NCI-H460 (cell line): ENCODE measurements at places on chromosomes 4 and X.

- DNase-seq: no peak
These were observed 120.9 kb downstream of the CHIC2 start for GRCh38 chr4:53943345-53944085.

DNA sequence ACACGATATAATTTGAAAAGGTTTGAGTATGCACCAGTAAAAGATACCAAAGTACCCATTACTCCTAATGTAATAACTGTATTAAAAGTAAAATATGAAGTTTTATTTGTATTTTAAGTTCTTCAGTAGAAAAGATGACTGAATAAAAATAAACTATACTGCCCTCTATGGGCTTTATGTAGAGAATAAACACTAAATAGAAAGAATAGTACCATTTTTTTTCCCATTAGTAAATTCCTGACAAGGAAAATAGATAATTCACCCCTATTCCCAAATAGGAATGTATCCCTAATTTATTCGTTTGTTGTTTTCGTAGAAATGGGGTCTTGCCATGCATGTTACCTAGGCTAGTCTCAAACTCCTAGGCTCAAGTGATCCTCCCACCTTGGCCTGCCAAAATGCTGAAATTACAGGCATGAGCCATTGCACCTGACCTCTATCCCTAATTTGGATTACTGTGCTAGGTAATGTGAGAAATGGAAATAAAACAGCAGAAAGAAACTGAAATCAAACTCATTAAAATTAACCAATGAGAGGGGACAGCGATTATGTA is 73.6 kb upstream of the COX18 start:
- no peak for DNase-seq

- no peak for DNase-seq
These were observed 1.5 kb upstream of the CTAG2 start for GRCh38 chrX:154654925-154655324.

- peak; percentile 73 for DNase-seq
These were observed 143.6 kb downstream of the TMEM164 start for GRCh38 chrX:110146521-110146920.

GRCh38 chr4:28479666-28480065 is 1619.0 kb downstream of the STIM2 start:
- no peak for DNase-seq

GRCh38 chr4:120331486-120332370 is 265.1 kb upstream of the MAD2L1 start:
- DNase-seq: no peak

DNA sequence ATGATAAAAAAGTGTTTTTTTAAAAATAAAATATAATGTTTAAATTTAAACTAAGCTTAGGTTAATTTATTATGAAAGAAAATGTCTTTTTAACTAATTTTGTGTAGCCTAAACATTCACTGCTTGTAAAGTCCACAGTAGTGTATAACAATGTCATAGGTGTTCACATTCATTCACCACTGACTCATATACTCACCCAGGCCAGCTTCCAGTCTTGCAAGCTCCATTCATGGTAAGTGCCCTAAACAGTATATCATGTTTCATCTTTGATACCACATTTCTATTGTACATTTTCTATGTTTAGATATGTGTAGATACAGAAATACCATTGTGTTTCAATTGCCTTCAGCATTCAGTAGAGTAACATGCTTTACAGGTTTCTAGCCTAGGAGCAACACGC is 530.3 kb downstream of the EPHA5 start:
- DNase-seq: no peak

DNA sequence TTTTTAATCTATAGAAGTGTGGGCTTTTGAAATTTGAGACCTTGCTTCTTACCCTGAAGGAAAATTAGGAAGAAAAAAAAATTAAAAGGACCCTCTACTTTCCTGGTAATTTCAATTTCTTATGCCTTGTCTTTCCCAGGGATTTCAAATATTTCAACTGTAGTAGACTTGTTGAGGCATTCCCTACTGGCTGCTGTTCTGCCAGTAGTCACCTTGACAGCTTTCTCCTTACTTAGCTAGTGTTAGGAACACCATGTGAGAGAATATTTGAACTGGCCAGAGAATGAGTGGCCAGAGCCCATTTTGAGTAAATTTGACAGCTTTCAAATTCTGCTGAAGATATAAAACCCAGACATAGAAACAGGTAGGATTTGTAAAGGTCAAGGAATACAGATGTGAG is 24.0 kb upstream of the GBA3 start:
- no peak for DNase-seq

GRCh38 chrX:134716620-134717012 is 58.3 kb upstream of the PLAC1 start:
- no peak for DNase-seq

GRCh38 chr4:108662629-108663028 is 12.2 kb downstream of the OSTC start:
- DNase-seq: no peak

DNA sequence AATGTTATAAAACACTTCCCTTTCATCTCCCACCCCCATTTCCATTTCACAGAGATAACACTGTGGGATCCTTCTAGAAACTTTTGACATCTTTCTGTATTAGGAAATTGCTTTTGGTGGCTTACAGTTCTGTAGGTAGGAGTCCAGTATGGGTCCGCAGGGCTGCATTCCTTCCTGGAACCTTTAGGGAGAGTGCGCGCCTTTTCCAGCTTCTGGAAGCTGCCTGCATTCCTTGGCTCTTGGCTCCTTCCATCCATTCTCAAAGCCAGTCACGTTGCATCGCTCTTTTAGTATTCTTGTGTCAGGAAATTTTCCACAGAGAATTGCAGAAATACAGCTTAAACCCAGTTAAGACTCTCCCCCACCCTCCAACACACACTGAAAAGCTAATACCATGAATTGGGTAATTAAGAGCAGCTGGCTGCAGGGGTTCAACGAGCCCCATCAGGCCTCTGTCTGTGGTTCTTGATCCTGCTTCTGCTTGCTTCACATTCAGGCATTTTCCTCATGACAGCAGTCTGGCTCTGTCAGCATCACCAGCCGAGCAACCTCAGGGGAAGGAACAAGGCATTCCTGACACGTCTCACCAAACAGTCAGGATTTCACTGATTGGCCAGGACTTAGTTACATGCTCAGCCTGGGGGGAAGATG is 48.8 kb downstream of the SEPTIN11 start:
- DNase-seq: no peak

- DNase-seq: no peak
These were observed 12.8 kb upstream of the TMSB4X start for GRCh38 chrX:12962041-12962504.

DNA sequence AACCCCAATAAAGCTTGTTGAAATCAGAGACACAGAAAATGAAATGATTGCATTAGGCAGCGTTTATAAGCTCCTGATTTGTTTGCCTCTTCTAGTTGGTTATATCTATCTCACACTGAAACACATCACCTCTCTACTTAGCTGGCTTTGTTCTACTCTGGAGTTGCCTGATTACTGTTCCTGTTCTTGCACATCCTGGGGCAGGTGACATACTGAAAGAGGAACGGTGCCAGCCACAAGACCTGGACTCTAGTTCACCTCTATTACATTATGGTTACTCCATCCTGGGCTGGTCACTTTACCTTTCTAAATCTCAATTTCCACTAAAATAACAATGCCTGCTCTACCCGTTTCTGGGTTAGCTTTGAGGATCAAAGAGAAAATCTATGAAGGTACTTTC is 47.9 kb downstream of the TRIM2 start:
- no peak for DNase-seq

DNA sequence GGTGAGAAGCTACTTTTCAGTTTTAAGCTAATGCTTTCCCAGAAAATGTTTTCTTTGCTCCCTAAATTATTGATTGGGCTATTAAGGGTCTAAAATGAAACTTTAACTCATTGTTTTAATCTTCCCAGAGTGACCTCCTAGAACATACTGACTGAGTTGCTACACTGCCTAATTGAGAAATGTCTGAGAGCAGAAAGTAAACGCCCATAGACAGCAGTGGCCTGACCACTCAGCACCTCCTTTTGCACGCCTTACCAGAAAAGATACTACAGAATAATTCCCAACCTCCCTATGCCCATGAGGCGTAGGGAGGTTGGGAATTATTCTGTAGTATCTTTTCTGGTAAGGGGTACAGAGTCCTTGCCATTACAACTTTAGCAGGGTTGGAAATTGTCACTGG is 381.8 kb upstream of the LCORL start:
- no peak for DNase-seq

GRCh38 chr4:79820427-79820826 is 252.6 kb downstream of the ANTXR2 start:
- DNase-seq: no peak

DNA sequence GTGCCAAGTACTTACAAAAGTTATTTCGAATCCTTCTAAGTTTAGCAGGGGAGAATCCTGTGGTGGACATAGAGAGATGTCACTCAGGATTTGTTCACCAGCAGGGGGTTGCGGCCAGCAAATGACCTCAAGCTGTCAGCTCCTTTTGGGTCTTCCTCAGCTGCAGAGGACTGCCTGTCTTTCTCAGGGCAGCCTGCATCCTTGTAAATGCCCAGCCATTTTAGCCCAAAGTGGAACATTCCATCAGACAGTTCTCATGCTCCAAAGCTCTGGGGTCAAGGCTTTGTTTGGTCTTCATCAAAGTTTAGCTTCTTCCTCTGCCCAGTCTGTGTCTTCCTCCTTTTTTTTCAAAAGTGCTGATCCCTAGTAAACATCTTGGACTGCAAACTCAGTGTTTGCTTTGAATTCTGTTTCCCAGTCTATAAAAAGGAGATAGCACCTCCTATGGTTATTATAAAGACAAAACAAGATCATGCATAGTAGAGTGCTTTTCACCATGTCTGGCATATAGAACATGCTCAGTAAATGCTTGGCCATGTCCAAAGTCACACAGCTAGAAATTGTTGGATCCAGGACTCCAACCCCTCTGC is 156.4 kb upstream of the GATB start:
- DNase-seq: no peak

- no peak for DNase-seq
These were observed 32.4 kb upstream of the CCNG2 start for GRCh38 chr4:77124576-77124975.

GRCh38 chrX:9902656-9903055 is 64.5 kb upstream of the CLDN34 start:
- no peak for DNase-seq

GRCh38 chr4:84967243-84967690 is 777 bp upstream of the WDFY3 start:
- no peak for DNase-seq

DNA sequence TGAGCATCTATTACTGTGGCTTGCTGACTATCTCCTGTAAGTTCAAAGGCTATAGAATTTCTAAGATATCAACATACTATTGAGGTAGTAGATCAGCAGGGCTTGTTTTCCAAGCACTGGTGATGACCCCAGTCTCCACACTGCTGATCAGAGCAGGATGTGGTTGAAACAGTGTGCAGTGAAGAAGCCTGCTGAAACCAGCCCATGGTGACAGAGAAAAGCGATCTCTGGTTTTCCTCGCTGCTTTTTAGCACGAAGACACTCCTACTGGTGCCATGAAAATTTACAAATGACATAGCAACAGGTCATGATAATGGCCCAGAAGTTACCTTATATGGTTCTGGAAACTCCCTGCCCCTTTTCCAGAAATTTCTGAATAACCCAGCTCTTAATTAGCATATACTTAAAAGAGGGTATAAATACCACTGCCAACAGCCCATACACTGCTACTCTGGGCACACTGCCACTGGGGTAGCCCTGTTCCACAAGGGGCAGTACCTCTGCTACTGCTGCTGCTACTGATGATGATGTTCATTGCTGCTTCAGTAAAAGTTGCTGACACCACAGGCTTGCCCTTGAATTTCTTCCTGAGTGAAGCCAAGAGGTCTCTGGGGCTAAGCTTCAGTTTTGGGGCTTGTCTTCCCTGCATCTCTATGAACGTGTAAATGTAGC is 1689.5 kb upstream of the PCDH10 start:
- no peak for DNase-seq

GRCh38 chr4:156901871-156902270 is 69.7 kb downstream of the PDGFC start:
- no peak for DNase-seq

DNA sequence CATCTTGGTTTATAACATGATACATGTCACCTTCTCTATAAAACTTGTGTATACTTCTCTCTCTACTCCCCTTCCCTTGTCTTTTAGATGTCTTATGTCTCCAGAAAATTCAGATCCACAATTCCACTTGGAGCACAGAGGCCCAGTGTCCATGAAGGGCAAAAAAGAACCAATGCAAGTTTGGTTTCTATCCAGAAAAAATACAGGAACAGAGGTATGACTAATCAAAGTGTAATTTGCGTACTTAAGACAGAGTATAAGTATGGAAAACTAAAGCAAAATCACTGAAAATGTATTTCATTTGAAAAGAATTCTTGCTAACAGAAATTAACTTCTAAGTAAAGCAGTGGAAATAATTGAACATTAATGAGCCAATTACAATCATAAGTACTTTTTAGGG is 46.2 kb downstream of the GUCY1B1 start:
- no peak for DNase-seq

- no peak for DNase-seq
These were observed 8.1 kb upstream of the HSD17B10 start for GRCh38 chrX:53442322-53442631.

DNA sequence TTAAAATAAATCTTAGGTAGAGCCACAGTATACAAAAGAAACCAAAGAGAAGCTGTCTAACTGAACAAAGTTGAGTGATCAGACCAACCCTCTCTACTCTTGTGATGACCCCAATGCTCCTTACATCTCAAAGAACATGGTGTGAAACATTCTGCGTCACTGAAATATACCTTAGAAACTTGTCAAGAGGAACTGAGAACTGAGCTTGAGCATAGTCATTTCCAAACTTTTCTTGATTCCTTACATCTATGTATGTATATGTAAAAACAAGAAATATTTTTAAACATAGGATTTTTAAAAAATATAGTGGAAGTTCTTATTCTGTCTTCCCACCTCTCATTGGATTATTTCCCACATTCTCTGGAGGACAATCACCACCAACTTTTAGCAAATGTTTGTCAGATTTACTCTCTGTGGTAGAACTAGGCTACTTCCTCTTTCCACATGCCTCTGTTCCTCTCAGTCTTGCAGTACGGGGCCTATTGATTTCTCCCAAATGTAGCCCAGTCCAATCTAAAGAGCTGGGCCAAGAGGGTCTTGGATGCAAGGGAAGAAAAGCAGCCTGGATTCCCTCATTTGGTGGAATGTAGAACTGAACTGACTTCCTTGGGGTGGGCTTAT is 98.2 kb upstream of the HHIP start:
- no peak for DNase-seq

DNA sequence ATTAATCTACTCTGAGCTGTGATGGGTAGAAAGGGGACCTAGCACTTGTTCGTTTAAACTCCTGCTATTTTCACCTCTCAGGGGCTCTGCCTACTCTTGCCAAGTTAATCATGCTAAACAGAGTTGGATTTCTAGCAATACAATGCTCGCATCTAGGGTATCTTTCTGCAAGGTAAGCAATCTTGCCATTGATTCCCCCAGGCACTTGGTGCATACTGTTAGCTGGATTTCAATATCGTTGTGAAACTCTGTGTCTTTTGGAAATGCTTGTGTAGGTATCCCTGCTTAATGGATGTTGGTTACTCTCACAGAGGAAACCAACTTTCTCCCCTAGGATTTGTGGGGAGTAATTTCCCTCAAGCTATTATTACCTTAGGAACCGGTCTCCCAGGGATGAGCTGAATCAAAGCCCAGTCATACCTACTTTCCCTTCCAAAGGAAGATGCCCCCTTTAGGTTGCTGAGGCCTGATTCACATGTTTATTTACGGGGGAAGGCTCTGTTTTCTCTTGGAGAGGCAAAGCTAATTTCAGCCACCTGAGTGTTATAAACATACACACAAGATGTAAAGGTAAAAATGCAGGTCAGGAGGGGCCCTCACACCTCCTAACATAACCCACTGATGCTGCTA is 366.8 kb downstream of the FBXW7 start:
- DNase-seq: no peak

GRCh38 chr4:155582971-155583437 is 83.6 kb upstream of the GUCY1A1 start:
- DNase-seq: peak; percentile 11
